T-helper 2 cell treated with Interferon-gamma antibody and Interleukin-4, amounts not matched to agents 5 μg/mL and 100 μg/mL, for 36 hours (primary cell): ENCODE measurements at places on chromosomes 6 and 20.

DNA sequence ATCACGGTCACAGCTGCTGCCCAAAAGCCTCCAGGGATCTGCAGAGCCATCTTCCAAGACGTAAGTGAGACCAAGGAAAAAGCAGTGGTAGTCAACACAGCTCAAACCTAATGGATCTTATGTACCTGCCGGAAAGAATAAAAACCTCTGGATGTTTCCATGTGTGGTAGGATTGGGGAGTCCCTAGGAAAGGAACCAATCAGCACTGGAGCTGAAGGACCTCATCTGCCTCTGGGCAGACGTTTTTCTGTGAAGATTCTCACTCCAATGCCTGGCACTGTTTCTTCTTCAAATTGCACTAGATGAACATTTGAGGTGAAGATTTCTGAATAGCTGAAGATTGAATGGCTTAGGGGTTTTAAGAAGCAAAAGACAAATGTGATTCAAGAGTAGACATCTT lies at the start of gene HLA-DQB2:
Gene HLA-DQB2, minus strand, starts transcription at position 112 of the 400 bp plus-strand sequence. Its CDS starts 62 bp downstream, at position 50.
- DNase-seq, result no peak

DNA sequence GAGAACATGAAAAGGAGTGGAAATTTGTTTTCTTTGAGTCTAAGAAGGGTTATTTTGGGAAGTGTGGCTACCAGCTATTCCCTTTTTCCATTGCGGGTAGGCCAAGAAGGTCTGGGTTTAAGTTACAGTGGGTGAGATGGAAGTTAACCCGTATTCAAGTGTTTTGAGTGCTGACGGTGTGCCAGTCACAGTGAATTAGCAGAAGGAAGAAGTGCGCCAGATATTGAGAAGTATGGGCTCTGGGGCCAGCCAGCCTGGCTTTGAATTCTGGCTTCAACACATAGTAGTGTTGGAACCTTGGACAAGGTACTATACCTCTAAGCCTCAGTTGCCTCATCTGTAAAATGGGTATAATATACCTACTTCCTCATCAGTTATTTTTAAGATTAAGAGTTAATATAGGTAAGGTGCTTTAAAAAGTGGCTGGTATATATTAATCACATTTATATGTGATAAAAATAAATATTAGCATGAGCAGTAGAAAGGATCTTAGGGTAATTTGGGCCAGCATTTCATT lies 16.3 kb downstream of the ZNF76 start:
- no peak for DNase-seq

DNA sequence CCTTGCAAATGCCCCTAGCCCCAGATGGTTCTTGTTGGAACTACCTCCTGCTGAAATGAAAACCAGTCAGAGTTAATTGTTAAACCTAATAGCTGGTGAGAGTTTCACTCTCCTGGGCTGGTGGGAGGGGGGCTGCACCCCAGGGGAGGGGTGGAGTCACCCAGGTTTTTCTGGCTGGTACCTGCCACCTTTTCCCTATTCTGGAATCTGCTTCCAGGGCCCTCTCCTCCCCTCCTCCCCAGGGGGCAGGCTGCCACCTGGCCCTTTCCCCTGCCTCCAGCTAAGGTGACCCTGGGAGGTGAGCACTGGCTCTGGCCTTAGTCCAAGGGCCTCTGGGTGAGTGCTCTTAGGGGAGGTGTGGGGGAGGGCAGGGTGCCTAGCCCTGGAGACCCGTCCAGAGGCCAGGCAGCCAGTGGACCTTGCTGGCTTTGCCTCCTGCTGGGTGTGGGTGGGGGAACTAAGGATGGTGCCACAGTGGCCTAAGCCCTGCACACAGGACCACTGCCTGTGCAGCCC lies 48.8 kb upstream of the EPB41L1 start:
- DNase-seq, result no peak

GRCh38 chr6:118965371-118965770 lies 30.4 kb upstream of the MCM9 start:
- no peak for DNase-seq

DNA sequence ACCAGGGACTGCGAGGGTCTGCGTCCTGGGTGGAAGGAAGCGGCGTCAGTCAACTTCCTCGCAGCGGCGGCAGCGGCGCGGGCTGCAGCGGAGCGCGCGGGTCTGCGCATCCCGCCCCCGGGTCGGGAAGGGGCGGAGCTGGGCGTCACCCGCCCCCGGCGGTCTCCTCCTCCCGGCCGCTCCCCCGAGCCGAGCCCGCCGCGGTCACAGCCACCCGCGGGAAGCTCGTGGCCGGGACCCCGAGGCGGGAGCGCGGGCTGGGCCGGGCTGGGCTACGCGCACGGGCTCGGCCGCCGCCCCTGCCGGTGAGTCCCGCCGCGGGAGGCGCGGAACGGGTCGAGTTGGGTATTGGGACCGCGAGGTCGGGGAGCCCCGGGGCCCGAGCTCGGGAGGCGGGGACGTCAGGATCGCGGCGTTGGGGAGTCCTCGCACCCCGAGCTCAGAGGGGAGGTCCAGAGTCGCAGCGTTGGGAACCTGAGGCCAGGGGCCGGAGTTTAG lies at the start of gene PAQR8:
Gene PAQR8, plus strand, starts transcription at position 207 of the 498 bp plus-strand sequence. CDS start 41,063 bp downstream, outside the sequence.
- peak; percentile 85 for DNase-seq

DNA sequence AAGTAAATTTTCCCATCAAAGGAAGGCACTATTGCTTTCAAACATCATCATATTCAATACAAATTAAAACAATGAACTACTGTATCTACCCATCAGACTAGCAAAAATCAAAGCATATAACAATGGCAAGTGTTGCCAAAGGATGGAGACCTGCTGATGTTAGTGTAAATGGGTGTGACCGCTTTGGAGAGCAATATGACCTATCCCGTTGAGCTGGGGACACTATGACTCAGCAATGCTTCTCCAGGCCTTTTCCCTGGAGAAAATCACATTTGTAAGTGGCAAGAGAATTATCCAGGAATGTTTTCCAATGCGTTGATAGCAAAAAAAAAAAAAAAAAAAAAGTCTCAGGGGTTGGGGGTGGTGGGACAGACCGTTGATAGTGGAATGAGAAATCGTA lies 46.1 kb downstream of the PHACTR3 start:
- no peak for DNase-seq

GRCh38 chr6:34877259-34877658 lies 10.6 kb downstream of the TAF11 start:
- no peak for DNase-seq

GRCh38 chr20:17471606-17472187 lies 59.5 kb downstream of the BFSP1 start:
- no peak for DNase-seq

DNA sequence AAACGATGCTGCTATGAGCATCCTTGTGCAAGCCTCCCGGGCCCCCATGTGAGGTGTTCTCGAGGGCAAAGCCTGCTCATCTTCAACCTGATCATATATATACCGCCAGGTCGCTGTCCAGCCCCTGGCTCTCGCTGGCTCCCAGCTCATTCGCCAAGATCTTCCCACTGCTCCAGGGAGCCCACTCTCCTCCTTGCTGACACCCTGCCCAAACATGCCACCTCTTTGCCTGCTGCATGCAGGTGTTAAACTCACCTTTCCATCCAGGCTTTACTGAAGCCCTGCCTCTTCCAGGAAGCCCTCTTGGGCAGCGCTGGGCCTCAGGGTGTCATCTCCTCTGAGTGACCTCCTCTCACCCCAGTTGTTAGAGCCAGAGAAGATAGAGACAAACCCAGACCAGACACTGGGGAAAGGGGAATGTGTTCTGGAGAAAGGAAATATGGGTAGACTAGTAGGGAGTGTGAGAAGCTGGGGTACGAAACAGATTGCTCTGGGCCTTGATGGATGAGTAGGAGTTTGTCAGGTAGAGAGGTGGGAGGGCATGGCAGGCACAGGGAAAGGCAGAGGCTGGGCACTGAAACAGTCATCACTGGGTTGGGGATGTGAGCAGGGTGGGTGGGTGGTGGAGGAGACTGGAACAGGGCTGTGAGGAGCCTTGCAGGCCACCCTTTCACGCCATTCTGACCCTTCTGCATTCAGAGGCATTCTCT lies 1.2 kb upstream of the DLGAP4 start:
- no peak for DNase-seq

DNA sequence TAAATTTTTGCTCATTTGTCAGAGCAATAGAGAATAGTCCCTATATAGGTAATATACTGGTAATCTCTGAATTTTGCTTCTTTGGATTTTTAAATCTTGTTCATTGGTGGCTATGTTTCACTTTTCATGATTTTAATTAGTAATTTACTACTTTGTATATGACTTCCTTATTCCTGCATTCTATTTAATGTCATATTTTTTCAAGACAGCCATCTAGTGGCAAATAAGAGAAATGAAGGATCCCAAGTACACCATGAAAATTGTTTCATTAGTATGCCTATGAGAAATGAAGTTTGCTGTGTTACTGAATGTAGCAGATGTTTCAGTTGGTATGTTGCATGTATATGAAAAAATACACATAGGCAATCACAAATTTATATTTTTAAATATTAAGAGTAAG lies 82.4 kb downstream of the ZNF292 start:
- DNase-seq, result no peak

DNA sequence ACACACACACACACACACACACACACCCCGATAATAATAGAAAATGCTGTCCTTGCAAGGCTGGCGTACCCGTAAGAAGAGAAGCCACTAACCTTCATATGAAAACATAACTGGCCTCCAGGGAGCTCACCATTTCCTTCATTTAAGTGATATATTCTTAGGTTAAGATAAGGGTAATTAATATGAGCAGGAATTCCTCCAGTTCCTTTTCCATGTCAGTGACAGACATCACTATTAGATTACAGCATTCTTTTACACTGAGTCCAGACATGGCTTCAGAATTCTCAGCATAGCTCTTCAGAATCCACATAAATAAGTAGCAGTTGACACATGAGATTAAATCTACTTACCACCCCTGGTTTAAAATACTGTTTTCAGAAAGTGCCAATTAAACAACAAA lies 121.9 kb downstream of the SIM1 start:
- no peak for DNase-seq

DNA sequence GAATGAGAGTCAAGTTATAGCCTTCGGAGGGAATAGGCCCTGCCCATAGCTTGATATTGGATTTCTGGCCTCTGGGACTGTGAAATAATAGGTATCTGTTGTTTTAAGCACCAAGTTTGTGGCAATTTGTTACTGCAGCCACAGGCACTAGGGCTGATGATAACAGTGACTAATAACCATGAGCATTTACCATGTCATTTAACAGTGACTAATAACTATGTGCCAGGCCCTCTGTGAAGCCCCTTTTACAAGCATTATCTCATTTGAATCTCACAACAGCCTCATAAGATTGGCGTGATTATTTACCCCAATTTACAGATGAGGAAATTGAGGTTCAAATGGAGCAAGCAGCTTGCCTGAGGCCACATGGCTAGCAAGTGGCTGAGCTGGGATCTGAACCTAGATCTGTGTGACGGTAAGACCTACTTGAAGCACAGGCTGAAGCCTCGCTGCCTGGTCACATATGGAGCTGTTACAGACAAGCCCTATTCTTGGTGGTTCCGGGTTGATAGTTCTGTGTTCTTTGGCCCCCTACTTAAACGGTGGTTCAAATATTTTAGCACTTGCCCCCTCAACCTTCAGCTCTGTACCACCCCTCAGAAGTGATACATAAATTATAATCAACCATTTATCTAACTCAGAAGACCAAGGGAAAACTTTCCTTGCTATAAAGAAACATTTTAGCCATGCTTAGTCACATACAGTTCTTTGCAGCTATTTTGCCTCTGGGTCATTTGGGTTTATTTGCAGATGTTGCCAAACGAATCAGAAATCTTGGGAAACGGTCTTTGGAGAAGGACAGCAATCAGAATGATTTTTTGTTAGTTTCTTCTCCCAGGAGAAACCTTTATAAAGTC lies 98.3 kb downstream of the ELOVL5 start:
- no peak for DNase-seq

- no peak for DNase-seq
Measured at GRCh38 chr20:10508468-10509251, 73.6 kb downstream of the SLX4IP start.

DNA sequence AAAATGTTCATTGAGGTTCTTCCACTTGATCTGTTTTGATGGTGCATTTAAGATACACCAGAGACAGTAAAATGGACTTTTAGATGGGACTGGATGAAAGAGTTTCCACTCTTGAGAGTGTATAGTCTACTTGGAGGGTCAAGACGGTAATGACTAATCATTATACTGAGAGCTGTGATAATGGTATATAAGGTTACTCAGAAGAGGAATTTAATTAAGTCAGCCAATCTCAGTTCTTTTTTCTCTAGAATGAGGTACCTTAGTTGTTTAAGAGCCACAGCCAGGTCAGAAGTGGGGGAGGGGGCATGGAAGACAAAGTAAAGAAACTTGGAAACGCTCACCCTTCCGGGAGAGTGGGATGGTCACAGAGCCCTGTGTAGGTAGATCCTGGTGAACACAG lies 123.9 kb downstream of the MAP3K4 start:
- no peak for DNase-seq

- DNase-seq, result no peak
Measured at GRCh38 chr6:41184761-41185160, 16.2 kb downstream of the TREML2 start.

GRCh38 chr6:10510592-10511367 lies 10.4 kb upstream of the GCNT2 start:
- DNase-seq, result peak; percentile 27

DNA sequence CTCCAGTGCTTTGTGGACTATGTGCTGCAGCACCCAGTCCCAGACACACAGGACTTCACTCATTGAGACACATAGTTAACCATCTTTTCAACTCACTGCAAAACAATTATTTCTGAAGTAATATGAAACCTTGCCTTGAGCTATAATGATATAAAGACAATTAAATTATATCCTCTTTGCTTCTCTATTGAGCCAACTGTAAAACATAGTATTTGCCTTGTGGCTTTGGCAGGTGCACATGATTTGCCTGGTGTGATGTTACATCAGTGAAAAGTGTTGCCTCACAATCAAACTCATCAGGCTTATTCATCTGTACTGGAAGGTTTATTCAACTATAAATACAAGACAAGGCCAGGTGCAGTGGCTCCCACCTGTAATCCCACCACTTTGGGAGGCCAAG lies 80.6 kb downstream of the NCOA7 start:
- no peak for DNase-seq

DNA sequence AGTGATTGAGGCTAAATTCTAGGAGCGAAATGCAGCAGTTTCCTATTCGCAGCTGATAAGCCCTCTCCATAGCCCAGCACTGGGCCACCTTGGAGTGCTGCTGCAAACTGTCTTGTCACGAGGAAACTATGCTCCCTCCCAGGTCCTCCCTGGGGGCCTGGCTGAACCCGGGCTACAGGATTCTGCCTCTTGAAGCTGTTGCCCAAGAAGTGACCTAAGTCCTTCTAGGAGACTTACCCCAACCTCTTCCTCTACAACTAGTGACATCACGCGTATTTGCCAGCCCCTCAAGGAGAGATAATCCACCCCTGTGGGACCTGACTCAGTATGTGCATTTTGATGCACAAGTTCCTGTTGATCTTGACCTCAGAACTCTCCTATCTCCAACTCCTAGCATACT lies 26.5 kb upstream of the ZFAND3 start:
- no peak for DNase-seq
